ENCODE measurements at places on chromosomes 7 and 10.

- no peak for DNase-seq
These were observed 128.3 kb upstream of the COBL start for GRCh38 chr7:51444936-51445335.

GRCh38 chr10:71025535-71025934 is 137.2 kb upstream of the PCBD1 start:
- no peak for DNase-seq

DNA sequence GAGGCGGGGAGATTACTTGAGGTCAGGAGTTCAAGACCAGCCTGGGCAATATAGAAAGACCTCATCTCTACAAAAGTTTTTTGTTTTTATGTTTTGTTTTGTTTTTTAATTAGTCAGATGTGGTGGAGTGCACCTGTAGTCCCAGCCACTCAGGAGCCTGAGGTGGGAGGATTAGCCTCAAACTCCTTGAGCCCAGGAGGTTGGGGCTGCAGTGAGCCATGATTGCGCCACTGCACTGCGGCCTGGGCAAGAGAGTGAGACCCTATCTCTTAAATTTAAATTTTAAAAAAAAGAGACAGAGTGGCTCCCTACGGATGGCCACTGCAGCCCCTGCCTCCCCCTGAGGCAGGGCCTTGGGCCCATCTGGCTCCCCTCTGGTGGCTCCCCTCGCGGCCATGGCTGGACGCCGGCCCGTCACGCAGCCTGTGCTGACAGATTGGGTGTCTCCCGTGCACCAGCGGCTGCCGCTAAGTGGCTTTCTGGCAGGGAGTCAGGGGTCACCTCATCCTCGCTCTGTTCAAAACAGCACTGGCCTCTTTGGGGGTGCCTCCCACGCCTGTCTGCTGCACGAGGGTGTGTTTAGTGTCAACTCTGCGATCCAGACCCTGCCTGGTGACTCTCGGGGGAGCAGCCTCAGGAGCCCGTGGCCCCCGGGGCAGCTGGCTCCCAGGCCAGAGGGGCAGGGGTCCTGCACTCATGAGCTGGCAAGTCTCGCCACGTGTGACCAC is 44.4 kb upstream of the ELN start:
- DNase-seq, result no peak

DNA sequence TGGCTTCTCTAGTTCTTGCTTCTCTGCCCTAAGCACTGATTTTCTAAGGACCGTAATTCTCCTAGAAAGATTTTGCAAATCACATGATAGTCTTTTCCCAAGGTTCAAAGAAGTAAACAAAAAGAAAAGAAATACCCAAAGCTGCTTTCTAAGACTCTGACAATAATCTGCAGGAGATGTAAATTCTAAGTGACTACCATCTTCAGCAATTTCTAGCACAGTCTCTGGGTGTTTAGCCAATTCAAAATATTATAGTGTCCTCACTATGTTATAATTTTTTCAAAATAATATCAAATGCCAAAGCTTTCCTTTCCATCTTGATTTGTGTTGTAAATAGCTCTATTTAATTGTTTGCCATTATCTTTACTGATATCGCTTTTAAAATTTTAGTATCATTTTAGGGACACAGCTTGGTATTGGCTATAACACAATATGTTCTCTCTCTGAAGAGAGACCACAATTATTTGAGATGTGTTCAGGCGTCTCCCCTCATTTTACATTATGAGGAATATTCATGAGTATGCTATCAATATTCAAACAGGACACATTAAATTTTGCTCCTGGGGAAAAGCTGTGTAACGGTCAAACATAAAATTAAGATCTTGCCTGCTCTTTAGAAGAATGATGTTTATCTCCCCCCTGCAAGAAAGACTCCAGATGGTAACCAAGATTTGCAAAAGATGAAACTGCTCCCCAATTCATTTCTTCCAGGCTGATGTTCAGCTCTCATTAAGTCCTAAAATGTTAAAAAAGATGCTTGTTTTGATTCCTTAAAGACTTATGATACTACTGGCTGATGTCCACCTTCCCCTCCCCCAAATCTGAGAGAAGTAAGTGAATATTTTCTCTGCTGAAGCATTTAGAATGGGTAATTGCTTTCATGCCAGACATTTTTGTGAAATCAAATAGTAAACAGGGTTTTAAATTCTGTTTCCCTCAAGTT is 191.9 kb upstream of the WDR11 start:
- DNase-seq, result no peak

DNA sequence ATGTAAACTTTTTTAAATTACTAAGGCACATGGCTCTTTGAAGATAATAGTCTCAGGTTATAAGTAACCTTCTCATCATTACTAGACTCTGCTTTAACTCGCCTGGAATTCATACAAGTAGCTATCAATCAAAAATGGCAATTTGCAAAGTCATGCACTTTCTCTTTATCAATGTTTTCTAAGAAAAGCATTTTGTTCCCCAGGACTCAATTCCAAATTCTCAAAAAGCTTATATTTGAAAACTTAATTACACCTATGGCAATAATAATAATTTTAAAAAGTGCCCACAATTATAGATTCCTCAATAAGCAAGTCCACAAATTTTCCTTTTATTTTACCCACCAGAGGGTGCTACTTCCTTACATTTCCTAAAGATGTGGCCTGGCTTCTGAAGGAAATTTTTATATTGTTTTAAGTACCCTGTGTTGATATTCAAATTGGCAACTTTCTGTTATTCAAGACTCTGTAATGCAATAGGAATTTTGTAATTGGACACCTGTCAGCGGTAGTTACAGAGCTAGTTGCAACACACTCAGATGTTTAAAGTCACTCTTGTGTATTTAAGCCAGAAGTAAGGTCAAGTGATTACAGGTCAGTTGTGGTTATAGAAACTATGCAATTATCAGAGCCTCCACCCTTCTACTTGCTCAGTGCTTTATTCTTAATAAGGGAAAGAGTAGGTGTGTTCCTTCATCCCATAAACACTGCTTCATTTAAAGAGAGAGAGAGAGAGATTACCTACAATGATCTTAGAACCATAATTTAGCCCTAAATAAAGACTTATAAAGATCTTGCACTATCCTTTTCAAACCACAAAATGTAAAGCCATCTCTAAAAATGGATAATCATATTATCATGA is 47.1 kb upstream of the HYAL4 start:
- peak; percentile 95 for DNase-seq

- peak; percentile 97 for DNase-seq
These were observed 13.1 kb upstream of the ZMIZ2 start for GRCh38 chr7:44735403-44736165.

GRCh38 chr10:11326913-11327616 is 284.4 kb downstream of the USP6NL start:
- no peak for DNase-seq

DNA sequence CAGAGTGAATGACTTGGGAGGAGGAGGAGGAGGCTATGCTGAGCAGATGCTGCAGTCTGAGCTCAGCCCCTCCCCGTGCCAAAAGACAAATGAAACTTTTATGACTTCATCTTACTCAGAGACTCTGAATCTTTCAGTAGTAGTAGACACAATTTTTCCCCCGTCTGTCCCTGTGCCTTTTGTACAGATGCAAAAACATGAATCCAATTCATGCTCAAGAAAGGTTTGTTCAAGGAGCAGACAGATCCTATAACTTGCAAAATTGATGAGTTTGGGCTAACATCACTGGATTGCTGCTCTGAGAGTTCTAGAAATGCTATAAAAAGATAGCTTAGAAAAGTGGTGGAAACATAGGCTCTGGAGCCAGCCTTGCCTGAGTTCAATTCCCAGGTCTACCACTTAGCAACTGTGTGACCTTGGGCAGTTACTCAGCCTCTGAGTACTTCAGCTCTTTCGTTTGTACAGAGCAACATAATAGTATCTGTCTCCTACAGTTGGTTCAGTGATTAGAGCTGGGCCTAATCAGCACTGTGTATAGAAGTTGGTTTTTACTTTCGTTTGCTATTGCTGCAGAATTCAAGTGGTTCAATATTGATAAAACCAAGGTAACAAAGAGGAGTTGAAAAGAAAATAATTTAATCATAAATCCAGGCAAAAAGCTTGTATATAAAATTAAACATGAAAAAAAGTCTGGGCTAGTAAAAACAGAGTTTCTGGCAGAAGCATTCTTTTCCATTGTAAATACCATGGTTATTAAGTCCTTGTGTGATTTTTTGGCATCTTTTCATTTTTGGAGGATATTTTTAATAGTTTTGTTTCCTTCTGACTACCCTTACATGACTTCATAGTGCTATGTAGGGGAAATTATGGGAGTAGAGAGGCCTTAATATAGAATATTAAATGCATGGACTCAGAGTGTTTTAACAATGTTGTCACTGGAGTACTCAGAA is 174.2 kb upstream of the ZNF32 start:
- peak; percentile 77 for DNase-seq

DNA sequence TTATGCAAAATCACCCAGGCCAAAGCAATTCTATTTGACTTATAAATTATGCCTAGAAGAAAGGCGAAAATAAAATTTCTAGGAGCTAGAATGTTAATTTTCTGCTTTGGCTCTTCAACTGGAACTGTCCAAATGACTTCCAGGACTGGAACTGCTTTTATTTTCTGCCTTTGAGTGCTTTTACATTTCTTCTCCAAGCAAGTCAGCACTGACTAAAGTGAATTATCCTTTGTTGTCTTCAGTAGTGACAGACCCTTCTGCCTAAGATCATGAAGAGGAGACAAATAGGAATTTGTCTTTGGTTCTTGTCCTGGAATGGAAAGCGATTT is 255.9 kb downstream of the DNAJB9 start:
- no peak for DNase-seq

DNA sequence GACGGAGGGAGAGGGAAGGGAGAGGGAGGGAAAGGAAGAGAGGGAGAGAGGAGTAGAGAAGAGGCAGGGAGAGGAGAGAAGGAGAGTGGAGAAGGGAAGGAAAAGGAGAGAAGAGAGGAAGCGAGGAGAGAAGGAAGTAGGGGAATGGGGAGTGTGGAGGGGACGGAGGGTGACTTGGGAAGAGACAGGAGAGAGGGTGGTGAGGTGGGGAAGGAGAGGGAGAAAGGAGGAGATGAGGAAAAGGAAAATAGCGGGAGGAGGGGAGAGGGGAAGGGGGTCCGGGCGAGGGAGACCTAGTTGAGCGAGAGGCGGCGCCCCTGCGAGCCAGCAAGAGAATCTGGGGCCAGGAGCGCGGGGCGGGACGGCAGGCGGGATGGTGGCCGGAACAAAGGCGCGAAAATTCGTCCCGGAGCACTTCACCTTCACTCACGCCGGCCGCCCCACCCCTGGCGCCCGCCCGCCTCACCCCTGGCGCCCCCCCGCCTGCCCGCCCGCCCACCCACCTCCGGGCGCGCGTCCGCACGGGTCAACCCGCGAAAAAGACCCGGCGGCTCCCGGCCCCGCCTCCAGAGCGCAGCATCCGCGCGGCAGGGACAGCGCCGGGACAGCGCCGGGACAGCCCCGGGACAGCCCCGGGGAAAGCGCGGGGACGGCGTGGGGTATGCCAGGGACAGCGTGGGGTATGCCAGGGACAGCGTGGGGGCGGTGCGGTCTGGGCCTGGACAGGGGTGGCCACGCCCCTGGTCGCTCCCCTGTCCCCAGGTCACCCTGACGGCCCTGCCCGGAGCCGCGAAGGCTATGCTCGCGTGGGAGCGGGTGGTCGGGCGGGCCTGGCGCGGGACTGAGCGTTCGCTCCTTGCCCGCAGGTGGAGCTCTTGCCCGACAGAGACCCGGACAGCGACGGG is 4.2 kb downstream of the VSTM2A start:
- no peak for DNase-seq

DNA sequence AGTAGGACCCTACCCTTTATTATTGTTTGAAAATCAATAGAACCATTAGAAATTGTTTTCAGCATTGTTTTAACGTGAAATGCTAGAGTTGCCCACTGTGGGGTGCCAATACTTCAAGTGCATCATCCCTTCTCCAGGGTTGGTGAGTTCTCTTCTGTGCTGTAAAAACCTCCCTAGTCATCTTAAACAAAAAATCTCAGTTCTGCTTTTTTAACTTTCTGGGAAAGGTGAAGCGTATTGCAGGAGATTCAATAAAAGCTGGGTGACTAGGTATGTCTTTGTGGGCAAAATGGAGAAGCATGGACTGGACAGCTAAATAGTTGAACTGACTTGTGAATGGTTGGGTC is 699.1 kb downstream of the SUGCT start:
- DNase-seq, result peak; percentile 63

DNA sequence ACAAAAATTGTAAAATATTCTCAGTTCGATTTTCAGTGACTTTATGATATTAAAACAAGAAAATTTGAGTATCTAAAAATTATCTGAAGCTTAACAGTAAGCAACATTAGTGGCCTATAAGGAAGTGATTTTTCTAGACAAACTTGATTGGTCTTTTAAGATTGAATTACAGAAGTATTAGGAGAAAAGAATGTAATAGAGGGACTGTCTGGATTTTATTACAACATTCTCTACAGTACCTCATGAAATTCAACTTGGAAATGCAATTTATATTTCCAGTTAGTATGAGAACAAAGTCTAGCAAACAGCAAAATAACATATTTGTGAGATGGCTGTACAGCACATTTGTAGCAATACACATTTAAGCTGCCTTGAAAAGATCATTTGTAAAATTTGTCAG is 18.8 kb downstream of the REEP3 start:
- DNase-seq, result no peak

Measured in fibroblast of the aortic adventitia (primary cell).